ENCODE measurements at places on chromosomes 11 and 22.

DNA sequence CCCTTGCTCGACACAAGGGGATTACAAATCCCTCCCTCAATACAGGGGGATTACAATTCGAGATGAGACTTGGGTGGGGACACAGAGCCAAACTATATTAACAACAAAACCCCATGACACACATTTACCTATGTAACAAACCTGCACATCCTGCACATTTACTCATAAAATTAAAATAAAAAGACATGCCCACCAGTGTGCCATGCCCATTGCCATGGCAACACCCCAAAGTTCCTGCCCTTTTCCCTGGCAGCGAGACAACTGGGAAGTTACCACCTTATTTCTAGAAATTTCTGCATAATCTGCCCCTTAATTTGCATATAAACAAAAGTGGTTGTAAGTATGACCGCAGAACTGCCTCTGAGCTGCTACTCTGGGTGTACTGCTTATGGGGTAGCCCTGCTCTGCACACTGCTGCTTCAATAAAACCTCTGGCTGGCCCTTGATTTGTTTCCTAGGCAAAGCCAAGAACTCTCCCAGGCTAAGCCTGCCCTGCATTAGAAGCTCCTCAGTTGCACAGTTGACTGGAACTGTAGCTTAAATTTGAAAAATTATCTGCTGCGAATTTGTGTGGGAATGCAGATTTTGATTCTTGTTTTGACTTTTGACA is 8.6 kb upstream of the INCENP start:
- no peaks in the 10 kb centered on the region for H3K36me3 ChIP-seq
- DNase-seq = no peak
- no peak overlapping the region for H3K4me3 ChIP-seq
- no peak overlapping the region for H3K27ac ChIP-seq

DNA sequence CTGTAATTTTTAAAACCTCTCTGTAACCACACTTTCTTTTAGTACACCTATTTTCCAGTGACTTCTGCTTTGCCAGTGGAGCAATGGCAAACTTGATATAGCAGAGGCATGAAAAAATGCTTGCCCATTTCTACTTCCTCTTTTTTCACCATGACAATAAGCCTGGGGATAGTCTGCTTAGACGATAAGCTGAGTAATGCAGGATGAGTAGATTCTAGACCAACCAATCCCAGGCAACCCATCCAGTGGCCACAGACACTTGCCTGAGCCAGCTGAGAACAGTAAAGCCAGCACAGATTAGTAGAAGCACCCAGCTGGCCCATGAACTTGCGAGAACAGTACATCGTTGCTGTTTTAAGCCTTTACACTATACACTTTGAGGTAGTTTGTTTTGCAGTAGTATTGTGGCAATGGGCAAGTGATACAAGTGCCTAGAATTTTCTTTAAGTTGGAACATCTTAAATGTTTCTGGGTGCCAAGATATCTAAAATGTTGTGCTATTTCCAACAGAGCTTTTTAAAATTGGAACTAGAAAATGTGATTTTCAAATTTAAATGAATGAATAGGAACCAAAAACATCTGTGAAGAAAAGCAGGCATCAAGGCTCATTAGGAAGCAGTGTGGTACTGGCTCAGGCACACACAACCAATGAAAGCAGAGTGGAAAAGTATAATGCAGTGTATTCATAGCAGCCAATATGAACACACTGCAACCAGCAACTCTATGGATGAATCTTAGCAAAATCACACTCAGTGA is 37.7 kb downstream of the DDI1 start:
- no peaks in the 10 kb centered on the region for H3K4me1 ChIP-seq
- no peak for DNase-seq
- H3K27ac ChIP-seq = no peak overlapping the region

DNA sequence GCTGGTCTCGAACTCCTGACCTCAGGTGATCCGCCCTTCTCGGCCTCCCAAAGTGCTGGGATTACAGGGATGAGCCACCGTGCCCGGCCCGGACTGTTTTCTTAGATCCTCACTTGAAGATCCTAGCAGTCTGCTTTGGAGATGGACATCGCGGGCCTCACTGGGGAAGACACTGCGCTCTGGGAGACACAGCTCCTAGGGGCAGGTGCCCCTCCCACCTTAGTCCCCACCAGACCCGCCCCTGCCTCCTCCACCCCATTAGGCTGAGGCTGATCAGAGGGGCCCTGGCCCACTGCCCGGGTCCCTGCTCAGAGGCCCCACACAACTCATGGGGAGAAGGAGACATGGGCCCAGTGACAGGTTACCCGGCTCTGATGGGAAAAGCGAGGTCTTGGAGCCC is 11.3 kb upstream of the LTO1 start:
- no peaks in the 10 kb centered on the region for H3K36me3 ChIP-seq
- no peaks in the 10 kb centered on the region for H3K4me1 ChIP-seq
- H3K4me3 ChIP-seq = no peak overlapping the region
- no peaks in the 10 kb centered on the region for H3K27me3 ChIP-seq

GRCh38 chr11:45227836-45228235 is 58.3 kb downstream of the SYT13 start:
- no peaks in the 10 kb centered on the region for H3K27me3 ChIP-seq
- peaks cover 29% of the 10 kb centered on the region for H3K36me3 ChIP-seq
- no peak for DNase-seq
- H3K27ac ChIP-seq = no peak overlapping the region

All from ascending aorta (tissue), 2 donors.